ENCODE measurements at places on chromosomes 2 and 18.

DNA sequence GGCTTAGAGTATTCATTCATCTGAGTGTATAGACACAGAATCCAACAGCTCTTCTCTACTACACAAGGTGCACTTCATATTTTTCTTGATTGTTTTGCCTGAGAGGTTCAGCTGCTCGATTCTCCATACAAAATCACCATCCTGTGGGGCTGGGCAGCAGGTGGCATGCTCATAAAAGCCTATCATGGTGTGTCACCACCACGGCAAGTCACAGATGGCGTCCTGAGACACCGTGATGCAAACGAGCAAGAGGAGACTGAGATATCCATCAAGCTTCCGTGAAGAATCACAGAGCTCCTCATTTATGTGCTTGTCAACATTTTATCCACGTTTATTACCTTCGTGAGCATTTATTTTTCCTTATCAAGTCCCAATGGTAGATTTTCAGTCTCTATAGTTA, 22.4 kb upstream of the NRP2 start:
- peak; percentile 10 for DNase-seq

DNA sequence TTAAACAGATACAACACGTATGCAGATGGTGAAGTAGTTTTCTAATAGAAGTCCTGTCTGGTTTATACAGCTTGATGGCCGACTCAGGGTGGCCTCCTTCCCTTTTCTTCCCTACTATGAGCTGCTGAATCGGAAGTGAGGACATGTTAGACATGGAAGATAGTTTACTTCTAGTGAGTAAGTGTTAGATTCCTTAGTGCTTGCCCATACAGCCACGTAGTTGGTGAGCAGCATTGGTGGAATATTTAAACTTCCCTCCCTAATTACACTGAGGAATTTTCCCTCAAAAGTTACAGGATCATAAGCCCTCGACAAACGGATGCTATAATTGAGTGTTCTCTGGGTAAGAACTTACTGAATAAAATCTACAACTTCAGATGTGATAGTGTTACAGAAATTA, 52.1 kb downstream of the RHBDD1 start:
- DNase-seq: no peak

- DNase-seq: no peak
Observed at GRCh38 chr18:73696171-73696570, 451.5 kb downstream of the FBXO15 start.

- no peak for DNase-seq
Observed at GRCh38 chr18:9658087-9658641, 43.8 kb upstream of the PPP4R1 start.

DNA sequence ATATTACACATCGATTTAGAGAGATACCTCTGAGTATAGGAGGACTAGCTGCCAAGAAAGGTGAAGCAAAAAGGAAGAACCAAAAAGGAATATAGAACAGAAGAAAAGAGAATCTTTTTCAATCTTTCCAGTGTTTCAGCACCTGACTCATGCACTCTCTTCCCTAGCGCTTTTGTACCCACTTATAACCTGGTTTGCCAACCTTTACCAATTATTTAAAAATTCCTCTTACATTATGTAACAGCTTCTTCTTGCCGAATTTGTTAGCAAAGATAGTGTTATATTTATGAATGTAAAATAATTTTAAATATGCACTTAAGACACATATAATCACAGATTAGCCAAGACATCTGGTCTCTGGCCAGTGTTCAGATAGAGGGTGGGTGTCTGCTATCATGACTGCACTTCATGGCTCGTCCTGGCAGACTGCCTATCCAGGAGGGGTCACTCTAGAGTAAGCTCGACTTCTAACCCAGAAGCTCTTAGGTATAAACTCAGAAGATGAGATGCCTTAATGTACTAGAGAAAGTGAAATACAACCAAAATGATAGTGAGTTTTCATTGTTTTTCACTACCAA, 122.9 kb downstream of the ATAD2B start:
- no peak for DNase-seq

GRCh38 chr2:65386344-65386743, 46.1 kb downstream of the SPRED2 start:
- no peak for DNase-seq

- DNase-seq: peak; percentile 58
Observed at GRCh38 chr2:36356990-36357846, 1.6 kb downstream of the CRIM1 start.

- DNase-seq: no peak
Observed at GRCh38 chr2:129798301-129798581, 181.2 kb upstream of the RAB6C start.

DNA sequence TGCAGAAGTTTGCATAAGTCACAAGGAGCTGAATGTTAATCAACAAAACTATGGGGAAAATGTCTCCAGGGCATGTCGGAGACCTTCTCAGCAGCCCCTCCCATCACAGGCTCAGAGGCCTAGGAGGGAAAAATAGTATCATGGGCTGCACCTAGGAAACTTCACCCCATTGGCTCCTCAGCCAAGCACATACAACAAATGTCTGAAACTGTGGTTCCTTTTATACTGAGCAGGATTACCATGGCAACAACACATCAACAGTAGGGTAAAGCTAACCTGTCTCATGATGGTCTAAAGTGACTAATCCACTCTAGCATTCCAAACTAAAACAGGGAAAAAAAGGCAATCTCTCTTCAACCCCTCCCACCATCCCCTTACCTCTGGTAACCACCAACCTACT, 3.2 kb upstream of the NEMP2 start:
- no peak for DNase-seq

Data from H1 (cell line).